Thymus (tissue), 14 donors: ENCODE measurements at places on chromosomes 3 and 15.
A peak's percentile ranks its signal among the peaks of the same experiment; 100 is the strongest.

GRCh38 chr3:103006526-103007183, 571.8 kb downstream of the ZPLD1 start:
- DNase-seq = no peak

GRCh38 chr3:160613661-160614060, 48.3 kb upstream of the KPNA4 start:
- DNase-seq = no peak

GRCh38 chr3:143120716-143121240, 1.2 kb downstream of the CHST2 start:
- DNase-seq = no peak

- DNase-seq = peak; percentile 11
Observed at GRCh38 chr15:91224755-91225380, 124.8 kb downstream of the SV2B start.

GRCh38 chr3:48561045-48561736, 2.4 kb downstream of the UCN2 start:
- DNase-seq = no peak

- DNase-seq = peak; percentile 64
Observed at GRCh38 chr3:118884748-118885206, 149.9 kb downstream of the IGSF11 start.

DNA sequence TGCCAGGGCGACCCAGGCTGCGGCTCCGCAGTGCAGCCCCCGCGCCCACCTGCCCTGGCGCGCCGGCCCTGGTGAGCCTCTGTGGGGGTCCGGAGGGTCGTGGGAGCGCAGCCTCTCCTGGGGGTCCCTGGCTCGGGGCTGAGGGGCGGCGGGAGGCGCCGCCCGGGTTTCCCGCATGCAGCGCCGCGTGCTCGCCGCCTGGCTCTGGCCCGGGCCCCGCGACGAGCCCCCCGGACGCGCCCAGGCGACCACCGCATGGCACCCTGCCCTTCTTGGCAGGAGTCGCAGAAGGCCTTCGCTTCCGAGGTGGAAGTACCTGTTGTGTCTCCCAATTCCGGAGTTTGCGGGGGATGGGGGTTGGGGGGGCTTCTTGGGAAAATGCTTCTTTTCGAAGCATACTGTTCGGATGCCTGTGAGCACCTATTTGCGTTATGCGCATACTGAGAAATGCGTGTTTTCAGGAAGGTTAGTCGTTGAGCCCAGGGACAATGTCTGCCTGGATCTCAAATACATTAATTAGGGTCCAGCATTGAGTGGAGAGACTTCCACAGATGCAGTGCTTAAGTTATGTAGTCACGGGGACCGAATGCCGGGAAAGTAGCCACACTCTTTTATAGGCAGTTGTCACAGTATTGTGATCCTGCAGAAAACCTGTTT, 1.3 kb downstream of the GABRA5 start:
- DNase-seq = no peak
